M059J (cell line): ENCODE measurements at places on chromosomes 12 and 14.

GRCh38 chr12:46208370-46208769 is 60.5 kb downstream of the SLC38A1 start:
- DNase-seq, result no peak

GRCh38 chr12:82651489-82651888 is 35.2 kb upstream of the TMTC2 start:
- DNase-seq, result no peak

- DNase-seq, result no peak
Observed at GRCh38 chr14:98931911-98932310, 340.1 kb downstream of the BCL11B start.

- DNase-seq, result no peak
Observed at GRCh38 chr14:104770851-104771272, 17.9 kb downstream of the SIVA1 start.

- DNase-seq, result no peak
Observed at GRCh38 chr12:19447386-19447785, 8.1 kb downstream of the AEBP2 start.

GRCh38 chr12:18990856-18991255 is 138.7 kb upstream of the PLEKHA5 start:
- no peak for DNase-seq

DNA sequence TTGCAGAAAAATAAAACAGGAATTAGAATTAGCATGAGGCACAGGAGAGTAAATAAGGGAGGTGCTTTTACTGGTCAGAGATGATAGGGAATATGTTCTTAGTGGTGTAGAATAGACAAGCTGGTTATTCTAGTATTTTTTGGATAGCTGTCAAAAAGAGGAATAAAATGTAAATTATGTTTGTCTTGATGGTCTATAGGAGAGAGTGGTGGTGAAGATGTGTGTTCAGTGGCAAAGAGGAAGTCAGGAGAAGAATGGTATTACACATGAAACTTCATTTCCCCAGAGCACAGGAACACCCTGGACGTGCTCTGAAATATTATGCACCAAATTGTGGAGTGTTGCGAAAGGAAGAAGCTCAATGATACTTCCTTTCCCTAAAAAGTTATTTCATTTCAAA is 27.8 kb downstream of the MUCL1 start:
- DNase-seq, result no peak

DNA sequence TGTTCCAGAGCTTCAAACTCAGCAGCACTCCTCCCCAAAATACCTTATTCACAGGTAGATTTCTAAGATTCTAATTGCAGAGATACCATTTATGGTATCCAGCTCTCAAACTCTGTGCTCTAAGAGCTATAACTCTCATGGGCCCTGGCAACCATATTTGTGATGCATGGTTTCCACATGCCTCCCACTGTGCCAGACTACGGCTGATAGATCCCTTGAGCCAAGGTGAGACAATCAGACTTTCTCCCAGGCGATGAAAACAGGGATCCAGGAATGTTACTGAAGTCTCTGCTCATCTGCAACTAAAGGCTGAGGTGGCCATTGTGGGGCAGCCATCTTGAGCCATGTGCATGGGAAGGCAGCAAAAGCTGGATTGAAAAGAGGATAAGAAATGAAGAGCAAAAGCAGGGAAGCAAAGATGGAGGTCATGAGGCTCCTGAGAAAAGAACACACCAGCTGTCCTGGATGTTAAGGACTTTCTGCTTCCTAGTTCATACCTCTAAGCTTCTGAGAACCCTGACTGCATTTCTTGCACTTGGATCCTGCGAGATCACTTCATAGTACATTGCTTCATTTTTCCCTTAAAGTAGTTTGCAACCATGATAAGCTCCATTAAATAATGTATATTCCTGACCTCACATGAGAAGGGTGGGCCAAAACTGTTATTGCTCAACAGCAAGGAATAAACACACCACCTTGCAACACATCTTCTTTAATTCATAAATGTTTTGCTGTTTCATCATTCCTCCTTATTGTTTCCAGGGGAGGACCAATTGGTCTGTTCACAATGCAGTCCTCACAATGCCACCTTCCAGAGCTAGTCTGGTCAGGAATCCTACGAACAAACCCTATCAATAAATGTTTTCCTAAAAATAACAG is 5.4 kb downstream of the EGLN3 start:
- DNase-seq, result no peak

DNA sequence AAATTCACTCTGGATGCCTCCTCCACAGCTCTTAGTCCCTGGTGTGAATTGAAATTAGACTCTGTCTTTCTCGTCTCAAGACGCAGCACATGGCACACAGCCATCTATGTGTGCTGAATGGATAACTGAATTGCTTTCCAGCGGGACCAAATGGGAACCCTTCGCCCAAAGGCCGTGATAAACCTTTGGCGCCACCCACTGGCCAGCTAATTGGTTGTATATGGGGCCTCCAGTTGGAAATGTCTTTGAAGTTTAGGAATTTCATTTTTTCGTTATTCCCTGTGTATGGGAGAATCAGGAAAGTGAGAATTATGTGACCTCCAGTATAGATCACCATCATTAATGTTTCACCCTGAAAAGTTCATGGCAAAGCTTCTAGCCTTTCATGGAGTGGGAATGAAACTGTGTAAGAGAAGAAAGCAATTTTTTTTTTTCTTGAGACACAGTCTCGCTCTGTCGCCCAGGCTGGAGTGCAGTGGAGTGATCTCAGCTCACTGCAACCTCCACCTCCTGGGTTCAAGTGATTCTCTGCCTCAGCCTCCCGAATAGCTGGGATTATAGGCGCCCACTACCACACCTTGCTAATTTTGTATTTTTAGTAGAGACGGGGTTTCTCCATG is 9.8 kb upstream of the HSP90AA1 start:
- DNase-seq, result peak; percentile 70

DNA sequence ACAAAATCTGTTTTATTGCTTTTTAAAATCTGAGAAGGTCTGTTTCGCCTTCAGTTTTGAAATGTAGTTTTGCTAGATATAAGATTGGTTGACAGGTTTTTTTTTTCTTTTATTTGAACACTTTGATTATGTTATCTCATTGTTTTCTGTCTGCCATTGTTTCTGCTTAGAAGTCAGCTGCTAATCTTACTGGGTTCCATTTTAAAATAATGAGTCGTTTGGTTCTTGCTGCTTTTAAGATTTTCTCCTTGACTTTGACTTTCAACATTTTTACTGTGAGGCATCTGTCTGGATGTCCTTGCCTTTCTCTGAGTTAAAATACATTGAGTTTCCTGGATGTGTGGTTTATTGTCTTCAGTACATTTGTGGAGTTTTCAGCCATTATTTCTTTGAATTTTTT is 56.7 kb downstream of the ADIPOR2 start:
- DNase-seq, result no peak

GRCh38 chr12:75661908-75662307 is 150.5 kb upstream of the KRR1 start:
- DNase-seq, result peak; percentile 61

DNA sequence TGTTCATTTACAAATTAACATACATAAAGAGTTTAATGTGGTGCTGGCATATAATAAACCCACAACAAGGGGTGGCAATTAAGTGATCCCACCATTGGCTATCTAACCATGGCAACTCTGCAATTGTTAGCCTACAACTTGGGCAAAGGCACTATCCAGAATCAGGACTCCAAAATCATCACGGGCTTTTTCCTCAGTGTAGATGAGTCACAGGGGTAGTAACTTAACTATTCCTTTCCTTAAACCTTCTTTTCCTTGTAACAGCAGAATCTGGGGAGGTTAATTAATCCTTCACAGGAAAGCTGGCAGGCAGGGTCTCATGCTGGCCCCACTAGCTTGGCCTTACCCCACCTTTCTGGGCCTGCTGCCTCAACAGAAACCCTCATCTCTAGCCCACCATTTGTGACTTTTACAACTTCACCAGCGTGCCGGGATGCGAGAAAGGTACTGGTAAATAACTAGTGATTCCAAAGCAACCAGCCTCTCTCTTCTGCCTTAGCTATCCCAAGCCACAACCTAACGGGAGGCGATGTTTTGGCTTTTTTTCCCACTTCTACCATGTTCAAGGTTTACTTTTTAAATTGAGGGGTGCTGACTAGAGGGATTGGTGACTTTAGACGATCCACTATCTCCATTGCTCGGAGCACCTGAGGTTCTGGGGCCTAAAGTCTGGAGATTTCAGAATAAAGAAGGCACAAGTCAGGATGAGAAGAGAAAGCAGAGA is 744 bp downstream of the ATP5MC2 start:
- DNase-seq, result no peak

DNA sequence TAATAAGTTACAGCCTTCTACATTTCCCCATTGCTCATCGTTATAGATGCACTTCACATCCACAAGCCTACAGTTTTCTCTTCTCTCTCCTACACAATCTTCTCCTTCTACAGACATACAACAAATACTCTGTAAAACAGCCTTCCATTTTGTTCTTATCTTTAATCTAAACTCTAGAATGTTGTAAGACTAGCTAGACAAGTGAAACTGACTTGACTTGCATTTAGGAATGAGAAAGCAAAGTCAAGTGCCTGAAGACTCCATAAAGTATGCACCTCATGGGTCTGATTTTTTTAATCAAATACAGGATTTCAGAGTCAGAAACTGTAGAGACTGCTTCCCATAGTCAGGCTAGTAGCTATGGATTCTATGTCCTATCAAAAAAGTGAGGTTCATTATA is 190.3 kb downstream of the KLHL28 start:
- DNase-seq, result no peak

- no peak for DNase-seq
Observed at GRCh38 chr14:96764012-96764411, 33.2 kb upstream of the VRK1 start.

GRCh38 chr14:103538291-103539055 is 9.5 kb downstream of the TRMT61A start:
- no peak for DNase-seq

DNA sequence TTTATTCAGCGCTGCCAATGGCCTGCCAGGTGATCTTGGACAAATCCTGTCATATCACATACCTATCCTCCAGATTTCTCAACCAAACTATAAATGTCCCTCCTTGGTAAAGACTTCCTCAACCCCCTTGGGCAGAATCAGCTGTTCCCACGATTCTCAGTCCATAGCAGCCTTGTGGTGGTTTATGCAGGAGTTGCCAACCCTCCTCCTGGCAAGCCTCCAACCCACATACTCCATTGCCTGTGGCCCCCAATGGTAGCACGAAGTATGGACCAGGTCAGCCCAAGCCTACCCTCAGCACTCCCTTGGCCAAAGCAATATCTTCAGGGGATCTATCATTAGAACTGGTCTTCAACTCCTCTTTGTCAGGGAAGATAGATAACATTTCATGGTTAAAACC is 27.0 kb downstream of the FBLN5 start:
- no peak for DNase-seq

DNA sequence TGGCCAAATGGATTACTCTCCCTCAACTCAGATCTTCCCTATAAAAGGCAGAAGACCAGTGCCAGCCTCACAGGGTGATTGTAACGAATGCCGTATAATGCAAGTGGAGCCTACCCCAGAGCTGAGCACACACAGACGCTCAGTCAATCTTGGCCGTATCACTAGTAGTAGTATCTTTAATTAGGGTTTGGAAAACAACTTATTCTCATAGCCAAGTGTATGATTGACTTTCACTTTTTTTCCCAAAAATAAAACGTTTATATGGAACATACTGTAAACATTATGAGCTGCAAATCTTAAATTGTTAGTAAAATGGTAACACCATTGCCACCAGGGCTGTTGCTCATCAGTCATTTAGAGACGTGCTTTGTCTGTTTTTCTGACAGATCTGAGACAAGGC is 30.4 kb downstream of the PLEKHG7 start:
- DNase-seq, result no peak

DNA sequence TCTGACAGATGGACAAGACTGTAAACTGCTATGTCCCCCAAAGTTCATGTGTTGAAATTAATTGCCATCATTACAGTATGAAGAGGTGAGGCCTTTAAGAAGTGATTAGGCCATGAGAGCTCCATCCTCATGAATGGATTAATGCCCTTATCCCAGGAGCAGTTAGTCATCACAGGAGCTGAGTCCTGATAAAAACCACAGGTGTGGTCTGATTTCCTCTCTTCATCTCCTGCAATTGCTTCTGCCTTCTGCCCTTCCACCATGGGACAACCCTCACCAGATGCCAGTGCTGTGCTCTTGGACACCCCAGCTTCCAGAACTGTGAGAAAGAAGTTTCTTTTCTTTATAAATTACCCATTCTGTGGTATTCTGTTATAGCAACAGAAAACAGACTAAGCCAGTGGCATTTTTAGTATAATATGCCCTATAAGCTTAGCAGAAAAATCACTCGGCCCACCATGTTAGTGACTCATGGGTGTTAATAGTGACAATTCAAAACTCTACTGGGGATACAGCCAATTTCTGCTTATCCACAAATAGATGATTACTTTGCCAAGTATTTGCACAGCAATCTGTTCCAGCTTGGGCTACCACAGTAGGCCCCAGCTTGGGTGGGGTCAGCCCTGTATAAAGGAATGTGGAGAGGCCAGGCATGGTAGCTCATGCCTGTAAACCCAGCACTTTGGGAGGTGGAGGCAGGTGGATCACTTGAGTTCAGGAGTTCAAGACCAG is 129.0 kb upstream of the BCL2L14 start:
- peak; percentile 90 for DNase-seq

GRCh38 chr12:5170844-5171243 is 127.2 kb downstream of the KCNA5 start:
- DNase-seq, result no peak

DNA sequence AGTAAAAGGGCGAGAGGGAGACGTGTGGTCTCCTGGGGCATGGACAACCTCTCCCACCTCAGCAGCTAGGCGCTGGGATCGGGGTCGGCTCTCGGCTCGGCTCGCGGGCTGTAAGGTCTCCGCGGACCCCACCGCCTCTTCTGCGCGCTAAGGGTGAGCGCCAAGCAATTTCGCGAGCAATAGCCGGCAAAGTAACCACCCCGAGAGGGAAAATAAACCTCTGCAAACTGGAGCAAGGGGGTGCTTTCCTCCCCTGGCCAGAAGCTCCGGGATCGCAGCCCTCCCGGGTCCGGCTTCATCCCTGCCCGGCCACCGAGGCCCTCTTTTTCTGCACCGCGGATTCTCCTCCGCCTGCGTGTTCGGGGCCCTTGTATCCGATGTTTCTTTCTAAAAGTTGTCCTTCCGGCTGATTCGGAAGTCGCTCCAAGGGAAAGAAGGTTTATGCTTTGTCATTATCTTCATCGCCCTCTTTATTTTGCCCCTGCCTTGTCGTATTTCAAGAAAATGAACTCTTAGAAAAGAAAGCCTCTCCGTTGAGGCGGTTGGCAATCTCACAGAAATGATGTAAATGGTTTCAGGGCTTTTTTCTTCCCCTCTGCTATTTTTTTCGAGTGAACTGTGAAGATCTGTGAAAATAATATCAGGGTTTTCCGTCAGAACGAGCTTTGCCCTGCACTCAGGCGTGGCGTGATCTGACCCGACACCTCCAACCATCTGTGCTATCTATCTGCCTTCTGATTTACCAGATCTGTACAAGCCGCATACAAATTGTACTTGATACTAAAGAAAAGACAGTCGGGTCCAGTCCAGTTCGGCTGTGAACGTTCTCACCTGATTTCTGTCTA is 1.7 kb upstream of the SIX6 start:
- no peak for DNase-seq

DNA sequence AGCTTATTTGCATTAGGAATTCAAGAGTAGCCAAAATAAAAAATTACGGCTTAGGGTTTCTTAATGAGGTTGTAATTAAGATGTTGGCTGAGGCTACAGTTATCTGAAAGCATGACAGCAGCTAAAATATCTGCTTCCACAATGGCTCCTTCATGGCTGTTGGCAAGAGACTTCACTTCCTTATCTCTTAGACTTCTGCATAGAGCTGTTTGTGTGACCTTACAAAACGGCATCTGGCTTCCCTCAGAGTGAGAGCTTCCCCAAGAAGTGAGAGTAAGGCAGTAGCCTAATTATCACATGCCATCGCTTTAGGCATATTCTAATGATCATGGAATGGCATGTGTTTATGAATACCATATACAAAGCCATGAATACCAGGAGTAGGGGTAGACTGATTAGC is 57.6 kb downstream of the CCDC59 start:
- DNase-seq, result no peak
